ENCODE measurements at places on chromosomes 2 and 18.
A peak's percentile ranks its signal among the peaks of the same experiment; 100 is the strongest.

DNA sequence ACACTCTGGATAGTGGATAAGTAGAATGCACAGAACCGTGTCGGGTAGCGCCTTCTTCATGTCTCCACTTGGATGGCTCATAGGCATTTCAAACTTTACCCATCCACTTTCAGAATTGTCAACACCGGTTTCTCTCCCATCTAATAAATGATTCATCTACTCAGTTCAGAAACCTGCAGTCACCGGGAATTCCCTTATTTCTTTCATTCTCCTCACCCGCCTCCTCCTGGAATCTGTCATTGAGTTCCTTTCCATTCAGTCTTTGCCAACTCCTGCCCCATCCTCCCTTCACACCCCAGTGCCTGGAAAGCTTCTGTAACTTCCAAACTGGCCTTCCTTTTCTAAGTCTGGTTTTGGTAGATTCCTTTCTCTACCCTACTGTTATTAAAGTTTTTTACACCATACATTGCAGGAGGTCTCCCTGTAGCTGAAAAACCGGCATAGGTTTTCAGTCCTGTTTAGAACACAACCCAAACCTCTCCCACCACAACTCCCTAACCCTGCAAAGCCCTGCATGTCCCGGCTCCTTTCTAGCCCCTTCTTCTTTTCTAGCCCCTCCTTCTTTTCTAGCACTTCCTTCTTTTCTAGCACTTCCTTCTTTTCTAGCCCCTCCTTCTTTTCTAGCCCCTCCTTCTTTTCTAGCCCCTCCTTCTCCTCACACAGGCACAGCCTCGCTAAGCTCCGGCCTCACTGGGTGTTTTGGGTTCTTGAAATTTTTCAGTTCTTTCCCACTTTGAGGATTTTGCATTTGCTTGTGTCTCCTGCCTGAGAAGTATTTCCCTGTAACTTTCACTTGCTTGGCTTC, 133.9 kb upstream of the KLHL14 start:
- DNase-seq = no peak

GRCh38 chr2:233707940-233708644, 4.6 kb upstream of the UGT1A5 start:
- DNase-seq = peak; percentile 63

GRCh38 chr18:24868760-24869237, 408.4 kb downstream of the HRH4 start:
- peak; percentile 63 for DNase-seq

DNA sequence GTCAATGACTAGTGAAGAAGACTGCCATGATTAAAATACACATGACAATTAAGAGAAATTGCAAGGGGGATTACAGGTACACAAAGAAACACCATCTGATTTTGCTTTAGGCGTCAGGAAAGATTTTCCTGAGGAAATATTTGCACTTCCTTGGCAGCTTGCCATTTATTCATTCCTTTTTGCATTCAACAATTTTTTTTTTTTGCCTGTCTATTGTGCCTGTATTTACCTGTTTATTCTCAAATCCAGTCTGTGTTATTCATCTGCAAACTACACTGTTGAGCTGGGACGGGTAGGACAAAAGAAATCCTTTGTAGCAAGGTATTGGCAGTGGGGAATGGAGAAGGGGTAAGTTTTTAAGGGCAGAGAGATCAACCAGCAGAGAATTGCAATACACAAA, 31.8 kb downstream of the SMAD2 start:
- DNase-seq = no peak

- peak; percentile 77 for DNase-seq
Observed at GRCh38 chr2:172102391-172103359, at the start of gene DLX2. Gene DLX2, minus strand, starts transcription at chr2:172102900. Its CDS starts 362 bp downstream, at chr2:172102538.

DNA sequence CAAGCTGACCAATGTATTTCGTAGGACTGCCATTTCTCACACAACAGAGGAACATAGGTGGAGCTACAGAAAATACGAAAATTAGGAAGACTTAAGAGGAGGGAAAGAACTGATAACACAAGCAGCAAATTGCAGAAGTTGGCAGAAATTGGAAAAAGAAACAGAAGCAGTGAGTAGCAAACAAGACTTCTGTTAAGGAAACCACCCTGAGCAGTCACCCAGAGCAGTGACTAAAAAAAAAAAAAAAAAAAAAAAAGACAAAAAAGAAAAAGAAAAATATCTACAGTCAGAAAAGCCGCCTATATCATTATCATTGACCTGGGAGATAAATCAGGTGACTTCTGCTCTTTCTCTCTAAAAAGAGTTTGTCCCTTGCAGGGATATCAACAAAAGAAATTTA, 21.4 kb downstream of the STK17B start:
- no peak for DNase-seq

- no peak for DNase-seq
Observed at GRCh38 chr2:121030523-121030922, 254.5 kb downstream of the TFCP2L1 start.

- DNase-seq = peak; percentile 79
Observed at GRCh38 chr2:26769089-26769761, 5.1 kb downstream of the SLC35F6 start.

GRCh38 chr2:69933839-69934613, 19.1 kb downstream of the MXD1 start:
- peak; percentile 94 for DNase-seq

- peak; percentile 99 for DNase-seq
Observed at GRCh38 chr18:22667616-22668422, 250.1 kb upstream of the CTAGE1 start.

DNA sequence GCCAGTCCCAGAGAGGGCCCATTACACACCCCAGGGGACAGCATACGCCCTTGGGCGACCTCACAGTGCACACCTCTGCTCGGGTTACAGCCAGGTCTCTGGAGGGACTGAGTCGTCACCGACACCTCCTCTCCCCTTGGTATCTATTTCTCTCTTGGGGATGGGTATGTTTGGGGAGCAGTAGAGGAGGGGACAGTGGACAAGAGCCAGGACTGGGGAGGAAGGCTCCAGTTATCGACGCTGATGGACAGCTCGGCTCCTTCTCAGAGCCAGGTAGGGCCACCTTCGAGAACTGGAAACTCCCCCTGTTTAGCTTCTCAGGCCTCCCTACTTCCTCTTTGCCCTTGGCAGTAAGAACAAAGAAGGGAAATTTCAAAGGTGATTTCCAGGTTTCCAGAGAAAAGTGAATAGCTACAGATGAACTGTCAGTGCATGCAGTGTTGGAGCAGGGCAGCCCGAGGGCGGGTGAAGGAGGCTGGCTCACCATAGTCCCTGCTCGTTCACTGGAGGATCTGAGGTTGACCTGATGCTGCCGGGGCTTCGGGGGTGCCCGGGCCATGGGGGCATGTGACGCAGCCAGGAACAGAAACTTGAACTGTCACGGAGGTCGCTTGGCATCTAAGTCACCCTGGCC, 4.4 kb upstream of the SEMA4C start:
- no peak for DNase-seq

DNA sequence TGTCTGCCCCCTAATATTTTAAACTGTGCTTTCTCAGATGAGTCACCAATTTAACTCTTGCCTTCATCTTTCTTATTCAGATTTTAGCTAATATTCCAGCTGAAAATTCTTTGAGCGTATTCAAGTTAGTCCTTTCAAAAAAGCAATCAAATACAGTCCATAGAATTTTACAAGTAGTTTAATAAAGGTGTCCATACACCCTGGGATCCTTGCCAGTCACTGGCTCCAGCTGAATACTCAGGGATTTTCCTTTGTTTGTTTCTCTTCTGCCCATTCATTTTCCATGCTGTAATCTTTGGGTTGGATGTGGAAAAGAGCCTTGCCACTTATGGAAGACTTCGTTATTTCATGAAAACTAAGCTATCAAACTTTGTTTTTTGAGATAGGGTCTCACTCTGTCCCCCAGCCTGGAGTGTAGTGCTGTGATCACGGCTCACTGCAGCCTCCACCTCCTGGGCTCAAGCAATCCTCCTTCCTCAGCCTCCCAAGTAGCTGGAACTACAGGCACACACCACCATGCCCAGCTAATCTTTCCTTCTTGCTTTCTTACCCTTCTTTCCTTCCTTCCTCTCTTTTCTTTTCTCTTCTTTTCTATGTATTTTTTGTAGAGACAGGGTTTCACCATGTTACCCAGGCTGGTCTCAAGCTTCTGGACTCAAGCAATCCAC, 34.0 kb downstream of the VSNL1 start:
- DNase-seq = no peak

- DNase-seq = peak; percentile 75
Observed at GRCh38 chr2:230541934-230542380, 126.0 kb downstream of the SP100 start.

- peak; percentile 84 for DNase-seq
Observed at GRCh38 chr2:229980431-229981184, 58.3 kb downstream of the FBXO36 start.

DNA sequence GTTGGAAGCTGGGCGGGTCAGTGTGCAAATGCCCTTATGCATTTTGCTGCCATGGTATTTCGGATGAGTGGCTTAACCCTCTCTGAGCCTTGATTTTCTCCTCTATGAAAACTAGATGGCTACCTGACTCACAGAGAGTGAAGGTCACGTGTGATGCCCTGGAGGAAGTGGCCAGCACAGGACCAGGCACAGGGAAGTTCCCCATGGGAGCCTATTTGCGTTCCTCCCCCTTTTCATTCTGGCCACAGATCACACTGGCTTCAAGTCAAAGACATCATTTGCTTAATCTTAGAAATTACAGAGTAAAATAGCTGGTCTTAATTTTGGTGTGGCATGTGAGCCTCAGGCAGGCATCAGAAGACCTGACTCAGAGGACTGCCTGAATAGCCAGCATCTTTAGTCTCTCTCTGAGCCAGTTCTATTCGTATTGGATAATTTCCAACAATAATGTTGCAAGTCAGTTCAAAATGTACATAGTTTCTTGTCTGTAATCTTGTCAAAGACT, 57.6 kb upstream of the CD302 start:
- DNase-seq = peak; percentile 80

GRCh38 chr2:13414897-13415296, 698.2 kb downstream of the TRIB2 start:
- DNase-seq = no peak

- DNase-seq = no peak
Observed at GRCh38 chr2:207630491-207630890, 5.3 kb upstream of the METTL21A start.

- DNase-seq = no peak
Observed at GRCh38 chr2:217742841-217743240, 260.0 kb downstream of the TNS1 start.

- peak; percentile 71 for DNase-seq
Observed at GRCh38 chr2:175004980-175005732, at the start of gene CHN1. Gene CHN1, minus strand, starts transcription at chr2:175005381. Its CDS starts 469 bp downstream, at chr2:175004912.

DNA sequence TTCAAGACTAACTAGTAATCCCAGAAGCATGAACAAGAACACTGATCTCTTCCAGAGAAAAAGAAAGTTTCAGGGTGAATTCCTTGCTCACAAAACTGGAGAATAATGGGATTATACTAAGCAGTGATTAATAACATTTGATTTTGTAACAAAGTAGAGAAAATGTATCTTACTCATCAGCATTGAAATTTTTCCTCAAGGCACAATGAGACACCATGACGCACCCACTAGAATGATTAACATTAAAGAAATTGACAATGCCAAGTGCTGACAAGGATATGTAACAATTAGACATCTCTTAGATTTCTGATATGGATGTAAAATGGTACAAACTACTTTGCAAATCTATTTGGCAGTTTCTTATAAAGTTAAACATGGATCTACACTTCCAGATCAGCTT, 101.1 kb upstream of the EPHA4 start:
- DNase-seq = peak; percentile 5

DNA sequence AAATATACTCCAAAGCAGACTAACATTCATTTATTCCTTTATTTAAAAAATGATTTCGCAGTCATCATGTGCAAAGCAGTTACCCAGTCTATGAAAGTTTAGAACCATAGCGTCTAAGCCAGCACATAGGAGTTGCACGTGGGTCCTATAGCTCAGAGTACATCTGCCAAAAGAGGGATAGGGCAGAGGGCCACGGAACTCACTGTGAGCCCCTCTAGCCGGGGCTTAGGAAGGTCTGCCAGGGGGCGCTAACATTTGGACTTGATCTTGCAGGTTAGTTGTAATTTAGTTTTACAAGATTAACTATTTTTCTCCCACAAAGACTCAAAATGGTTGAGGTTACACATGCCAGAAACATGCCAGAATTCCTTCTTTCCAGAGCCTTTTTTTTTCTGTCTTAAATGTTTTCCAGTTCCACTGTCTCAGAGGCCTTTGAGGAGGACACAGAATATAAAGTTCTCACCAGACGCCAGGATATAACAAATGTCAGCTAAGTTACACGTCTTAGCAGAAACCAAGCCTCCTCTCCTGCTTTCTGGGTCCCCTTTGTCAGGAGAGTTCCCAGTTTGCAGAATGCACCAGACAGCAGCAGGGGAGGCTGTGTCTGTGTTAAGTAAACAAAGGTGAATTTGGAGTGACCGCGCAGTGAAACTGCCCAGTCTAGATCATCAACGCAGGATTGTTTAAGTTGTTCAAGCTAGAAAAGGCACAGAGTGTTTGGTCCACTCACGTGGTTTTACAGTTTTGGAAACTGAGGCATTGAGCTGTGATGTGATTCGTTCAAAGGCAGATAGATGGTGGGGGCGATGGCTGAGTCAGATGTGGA, 292.0 kb downstream of the PRKCE start:
- DNase-seq = no peak

DNA sequence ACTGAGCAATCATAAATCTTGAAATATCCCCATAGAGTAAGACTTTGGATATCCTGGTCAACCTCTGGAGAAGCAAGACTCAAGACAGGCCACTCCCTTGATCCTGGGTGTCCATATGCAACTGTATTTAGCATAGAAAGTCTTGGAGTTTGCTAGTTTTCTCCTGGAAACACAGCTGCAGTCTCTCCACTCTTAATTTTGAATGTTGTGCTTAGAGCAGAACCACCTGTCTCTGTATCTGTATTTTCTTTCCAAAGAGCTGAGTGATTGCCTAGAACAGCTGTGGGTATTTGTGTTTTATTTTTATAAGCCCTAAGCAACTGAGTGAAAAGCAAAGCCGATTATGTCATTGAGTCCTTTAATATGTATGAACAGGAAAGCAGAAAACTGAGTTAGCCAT, 64.1 kb upstream of the ADAM23 start:
- no peak for DNase-seq

GRCh38 chr2:46814160-46814961, 101.2 kb downstream of the MCFD2 start:
- DNase-seq = peak; percentile 60

DNA sequence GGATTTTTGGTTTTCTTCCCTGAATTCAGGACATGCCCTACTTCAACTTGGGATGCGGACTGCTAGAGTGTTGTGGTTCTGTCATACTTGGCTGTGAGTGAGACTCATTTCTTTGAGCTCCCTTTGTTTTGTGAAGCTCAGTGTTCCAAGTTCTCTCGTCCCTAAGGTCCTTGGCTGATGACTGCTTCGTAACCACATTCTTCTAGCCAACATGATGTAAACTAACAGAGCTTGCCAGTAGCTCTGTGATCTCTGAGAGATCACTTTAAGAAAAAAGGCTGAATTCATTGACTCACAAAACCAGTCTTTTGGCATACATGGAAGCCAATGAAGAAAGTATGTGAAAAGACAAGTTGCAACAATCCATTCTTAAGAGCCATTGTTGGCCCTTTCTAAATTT, 96.9 kb upstream of the MSTN start:
- peak; percentile 64 for DNase-seq

DNA sequence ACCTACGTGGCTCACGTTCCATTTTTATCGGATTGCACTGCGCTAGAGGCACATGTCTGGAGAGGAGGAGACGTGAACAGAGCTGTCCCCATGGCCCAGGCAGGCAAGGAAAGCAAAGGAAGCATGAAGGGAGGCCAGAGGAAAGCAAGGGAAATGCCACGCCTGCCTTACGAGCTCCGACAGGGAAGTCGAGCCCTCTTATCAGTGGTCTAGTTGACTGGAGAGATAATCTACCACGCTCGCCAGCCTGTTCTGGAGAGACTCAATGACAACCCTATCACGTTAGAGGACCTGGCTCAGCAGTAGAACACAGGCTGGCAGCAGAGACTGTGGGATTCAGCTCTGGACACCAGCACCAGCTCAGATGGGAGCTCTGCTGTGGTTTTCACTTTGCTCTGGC, 202.6 kb upstream of the ID2 start:
- DNase-seq = no peak
